ENCODE measurements at places on chromosomes 11 and 22. TPM values are rescaled to one million over a fixed set of nuclear protein-coding genes. Genes with fewer than 3 reads are reported as not detected.

The MMP20 gene
- not detected for total RNA-seq

The RFPL3 gene
- not detected for total RNA-seq

The SCGB2A2 gene
- not detected for total RNA-seq

The SMIM35 gene
- not detected for total RNA-seq

The AKIP1 gene
- 3.6 TPM for total RNA-seq

The MUC5AC gene
- total RNA-seq, result not detected

The MIEF1 gene
- total RNA-seq, result 20.7 TPM

The RIMBP3B gene
- under 0.01 TPM for total RNA-seq

The CARD18 gene
- total RNA-seq, result not detected

The ADORA2A gene
- 1.0 TPM for total RNA-seq

The APOL5 gene
- not detected for total RNA-seq
